Hair follicle dermal papilla cell (primary cell): ENCODE measurements at places on chromosomes 16 and 17. TPM values are rescaled to one million over a fixed set of nuclear protein-coding genes. Genes with fewer than 3 reads are reported as not detected.

CHD3 gene
- 114 and 141 TPM in 2 replicates for total RNA-seq

UNC119 gene
- 20.4 and 22.0 TPM in 2 replicates for total RNA-seq

RHBDL1 gene
- total RNA-seq, result 2.9 TPM in 2 replicates

C17orf50 gene
- total RNA-seq, result not detected in 2 replicates

KRTAP4-6 gene
- not detected in 2 replicates for total RNA-seq

SLC52A1 gene
- total RNA-seq, result 0.32 and 0.36 TPM in 2 replicates

CRYBA1 gene
- 0.32 and 0.97 TPM in 2 replicates for total RNA-seq

C17orf67 gene
- 1.1 and 1.2 TPM in 2 replicates for total RNA-seq

METTL26 gene
- 57.0 and 75.8 TPM in 2 replicates for total RNA-seq

DUS1L gene
- 50.3 and 53.1 TPM in 2 replicates for total RNA-seq

RAPGEFL1 gene
- total RNA-seq, result 1.1 and 4.2 TPM in 2 replicates

FZD2 gene
- total RNA-seq, result 70.3 and 78.9 TPM in 2 replicates

CTRB1 gene
- total RNA-seq, result not detected in 2 replicates

EME1 gene
- total RNA-seq, result 0.32 and 0.85 TPM in 2 replicates

QRICH2 gene
- total RNA-seq, result 1.8 and 3.9 TPM in 2 replicates

CDRT15 gene
- not detected in 2 replicates for total RNA-seq

SMPD3 gene
- total RNA-seq, result 0.24 and 0.49 TPM in 2 replicates

KRTAP2-1 gene
- total RNA-seq, result not detected in 2 replicates

KRTAP9-2 gene
- not detected in 2 replicates for total RNA-seq

SPIRE2 gene
- 4.9 and 5.4 TPM in 2 replicates for total RNA-seq

FNDC8 gene
- not detected in 2 replicates for total RNA-seq

KSR1 gene
- total RNA-seq, result 24.4 and 32.9 TPM in 2 replicates

MAP3K14 gene
- 10.8 and 11.0 TPM in 2 replicates for total RNA-seq

ACSM2B gene
- not detected in 2 replicates for total RNA-seq

DGKE gene
- 6.3 and 8.1 TPM in 2 replicates for total RNA-seq

PDP2 gene
- 12.8 and 17.8 TPM in 2 replicates for total RNA-seq

BIRC5 gene
- total RNA-seq, result 5.7 and 9.1 TPM in 2 replicates

ABCA8 gene
- total RNA-seq, result 0.49 and 1.3 TPM in 2 replicates

C1QTNF1 gene
- 23.9 and 24.7 TPM in 2 replicates for total RNA-seq

MILR1 gene
- 6.5 and 9.8 TPM in 2 replicates for total RNA-seq

TBX4 gene
- total RNA-seq, result under 0.01 TPM in 1 of 2 replicates, not detected in the other

ENDOV gene
- 21.6 and 27.7 TPM in 2 replicates for total RNA-seq

CCDC92B gene
- total RNA-seq, result not detected in 2 replicates

CDH5 gene
- under 0.01 TPM in 1 of 2 replicates, not detected in the other for total RNA-seq

MLX gene
- 45.7 and 54.4 TPM in 2 replicates for total RNA-seq

HOXB1 gene
- total RNA-seq, result not detected in 2 replicates

GLP2R gene
- total RNA-seq, result not detected in 2 replicates

TEKT5 gene
- not detected in 2 replicates for total RNA-seq
